ELF-1 (cell line): ENCODE measurements at places on chromosomes 5 and 9.

GRCh38 chr5:150122158-150122510 lies 33.5 kb downstream of the PDGFRB start:
- no peak for DNase-seq

DNA sequence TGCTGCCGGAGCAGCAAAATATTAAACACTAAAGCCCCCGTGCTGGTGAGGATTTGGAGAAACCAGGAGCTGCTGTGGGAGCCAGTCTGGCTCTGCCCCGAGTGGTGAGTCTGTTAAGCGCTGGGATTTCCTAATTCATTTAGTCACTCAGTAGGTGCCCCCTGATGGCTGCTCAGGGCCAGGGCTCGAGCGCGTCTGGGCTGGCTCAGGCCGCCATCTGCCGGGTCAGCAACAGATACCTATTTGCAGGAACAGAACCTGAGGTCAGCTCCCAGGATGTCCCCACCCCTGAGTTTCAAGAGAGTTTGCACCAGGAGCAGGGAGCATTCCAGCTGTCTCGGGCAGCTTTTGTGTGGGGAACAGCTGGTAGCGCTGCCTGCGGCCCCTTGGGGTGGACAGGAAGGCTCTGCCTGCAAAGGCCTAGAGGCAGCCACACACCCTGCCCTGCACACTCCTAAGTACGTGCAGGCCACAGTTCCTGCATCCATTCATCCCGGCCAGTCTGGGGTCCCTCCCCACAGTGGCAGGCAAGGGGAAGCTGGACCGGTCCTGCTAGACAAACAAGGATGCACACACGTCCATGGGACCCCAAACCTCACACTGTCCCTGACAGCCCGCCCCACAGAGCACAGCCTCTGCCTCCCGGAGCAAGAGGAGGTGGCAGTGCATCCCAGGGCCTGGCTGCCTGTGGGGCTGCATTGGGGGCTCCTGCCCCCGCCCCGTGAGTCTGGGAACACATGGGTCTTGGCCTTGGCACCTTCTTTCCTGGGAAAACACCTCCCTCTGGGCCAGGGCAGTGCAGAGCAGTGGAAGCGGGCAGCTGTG lies 83.7 kb downstream of the ADAMTS2 start:
- DNase-seq: peak; percentile 92

- peak; percentile 9 for DNase-seq
These were observed 234.8 kb downstream of the PIK3R1 start for GRCh38 chr5:68450245-68450852.

DNA sequence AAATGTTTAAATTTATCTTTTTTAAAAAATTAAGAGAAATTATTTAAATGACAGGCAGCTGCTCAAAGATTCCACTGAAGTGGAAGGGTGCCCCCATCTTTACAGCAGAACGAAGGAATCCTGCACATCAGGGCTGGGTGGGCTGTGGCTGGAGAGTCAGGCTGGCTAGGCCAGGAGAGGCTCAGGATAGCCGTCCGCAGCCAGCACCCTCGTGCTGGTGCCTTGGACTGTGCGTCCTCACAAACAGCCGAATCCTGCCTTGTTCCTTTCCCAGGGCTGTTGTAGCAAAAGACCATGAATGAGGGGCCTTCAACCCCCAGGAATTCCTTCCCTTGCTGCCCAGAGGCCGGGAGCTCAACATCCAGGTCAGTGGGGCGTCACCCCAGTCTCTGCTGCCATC lies 64.6 kb upstream of the FCN1 start:
- no peak for DNase-seq

- peak; percentile 3 for DNase-seq
These were observed 26.2 kb downstream of the GRIA1 start for GRCh38 chr5:153516504-153517240.

DNA sequence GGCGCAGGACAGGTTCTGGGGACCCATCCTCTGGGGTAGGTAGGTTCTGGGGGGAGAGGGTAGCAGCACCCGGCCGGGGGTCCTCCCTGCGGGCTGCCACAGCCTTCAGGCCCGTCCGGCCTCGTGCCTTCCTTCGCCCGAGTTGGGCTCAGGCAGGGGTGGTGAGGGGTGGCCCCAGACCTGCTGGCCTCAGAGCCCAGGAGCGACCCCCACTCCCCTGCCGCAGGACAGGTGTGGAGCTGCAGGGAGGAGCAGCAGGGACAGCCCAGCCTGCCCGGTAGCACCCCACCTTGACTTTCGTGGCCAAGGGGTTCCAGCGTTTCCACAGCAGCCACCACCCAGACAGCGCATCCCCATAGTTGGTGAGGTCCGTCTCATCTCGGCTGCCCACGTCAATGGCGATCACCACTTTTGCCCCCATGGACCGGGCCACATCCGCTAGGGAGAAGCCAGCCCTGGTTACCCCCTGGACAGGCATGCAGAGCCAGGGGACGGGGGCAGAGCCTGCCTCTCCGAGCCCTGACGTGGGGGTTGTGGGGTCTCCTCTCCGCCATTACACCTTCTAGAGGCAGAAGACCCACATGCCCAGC lies 3.4 kb upstream of the NSMF start:
- no peak for DNase-seq

DNA sequence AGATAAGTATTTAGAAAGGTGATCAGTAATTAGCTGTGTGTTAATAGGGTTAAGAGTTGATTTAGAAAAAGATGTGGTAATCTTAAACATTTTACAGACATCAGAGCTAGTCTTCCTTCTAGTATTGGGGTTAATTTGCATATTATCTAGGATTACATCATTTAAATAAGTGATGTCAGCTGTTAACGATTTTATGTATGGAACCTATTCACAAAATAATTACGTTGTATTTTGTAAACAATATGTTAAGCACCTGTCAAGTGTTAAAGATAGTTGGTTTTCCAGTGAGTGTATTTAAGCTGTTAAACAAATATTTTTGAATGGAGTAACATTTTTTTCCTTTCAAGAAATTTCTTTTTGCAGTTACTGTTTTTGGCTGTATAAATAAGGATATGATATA lies 2.2 kb downstream of the DCP2 start:
- DNase-seq: no peak
